Fibroblast of lung (primary cell): ENCODE measurements at places on chromosomes 2 and 18. TPM values are rescaled to one million over a fixed set of nuclear protein-coding genes. Genes with fewer than 3 reads are reported as not detected.

- DNase-seq = no peak
Measured at GRCh38 chr18:52437161-52437560, 97.2 kb downstream of the DCC start.

DNA sequence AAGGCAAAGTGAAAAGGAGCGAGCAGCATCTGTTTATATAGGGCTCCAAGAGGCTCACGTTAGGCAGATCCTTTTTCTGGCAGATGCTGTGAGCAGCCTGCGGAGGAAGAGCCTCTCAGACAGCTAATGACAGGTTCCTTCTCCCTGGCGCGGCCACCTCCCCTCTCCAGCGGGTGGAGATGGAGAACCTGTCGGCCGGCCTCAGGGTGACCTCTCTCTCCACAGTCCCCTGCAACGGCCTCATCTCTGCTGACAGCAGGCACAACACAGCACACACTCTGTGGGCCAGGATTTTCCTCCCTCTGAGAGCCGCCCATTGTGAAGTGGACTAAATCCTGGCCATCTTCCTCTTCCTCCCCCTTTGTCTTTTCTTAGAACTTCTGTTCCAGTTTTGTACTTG, 119.8 kb downstream of the PRKCE start:
- peak; percentile 51 for DNase-seq

The ZAP70 gene
- not detected in 2 replicates for total RNA-seq

DNA sequence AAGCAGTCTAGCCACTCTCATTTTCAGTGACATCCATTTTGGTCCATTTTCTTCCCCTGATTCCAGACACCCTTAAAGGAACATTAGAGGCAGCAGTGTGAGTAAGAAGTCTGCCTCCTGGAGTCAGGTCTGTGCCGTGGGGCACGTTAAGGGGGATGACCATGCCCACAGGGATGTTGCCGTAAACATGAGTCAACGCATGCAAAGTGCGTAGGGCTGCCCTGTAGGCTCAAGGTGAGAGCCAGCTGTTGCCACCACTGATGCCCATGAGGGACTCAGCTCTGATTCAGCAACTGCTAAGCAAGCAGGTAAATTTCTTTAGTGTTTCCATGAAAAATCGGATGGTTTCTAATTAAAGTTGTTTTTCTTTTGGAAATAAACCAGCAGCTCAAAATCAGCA, 61.4 kb upstream of the TFCP2L1 start:
- no peak for DNase-seq

The FAP gene
- 81.9 and 96.1 TPM in 2 replicates for total RNA-seq

The SEPTIN2 gene
- total RNA-seq = 326 and 403 TPM in 2 replicates

DNA sequence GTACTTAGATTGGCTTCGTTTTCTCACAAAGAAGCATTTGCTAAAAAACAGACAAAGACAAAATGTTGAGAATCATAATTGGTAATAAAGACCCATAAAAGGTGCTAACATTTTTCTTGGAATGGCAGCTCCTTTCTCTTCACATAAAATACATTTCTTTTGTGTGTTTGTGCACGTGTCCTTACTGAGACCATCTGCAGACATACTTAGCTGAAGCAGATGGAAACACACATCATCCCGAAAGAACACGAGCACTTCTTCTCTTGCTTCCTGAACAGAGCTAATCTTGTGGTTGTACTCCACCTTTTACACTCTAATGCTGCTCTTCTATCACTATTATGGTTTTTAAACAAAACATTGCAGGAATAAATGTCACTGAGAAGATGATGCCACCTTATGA, 142.5 kb downstream of the SPHKAP start:
- DNase-seq = no peak

The NIF3L1 gene
- 21.0 and 23.6 TPM in 2 replicates for total RNA-seq

DNA sequence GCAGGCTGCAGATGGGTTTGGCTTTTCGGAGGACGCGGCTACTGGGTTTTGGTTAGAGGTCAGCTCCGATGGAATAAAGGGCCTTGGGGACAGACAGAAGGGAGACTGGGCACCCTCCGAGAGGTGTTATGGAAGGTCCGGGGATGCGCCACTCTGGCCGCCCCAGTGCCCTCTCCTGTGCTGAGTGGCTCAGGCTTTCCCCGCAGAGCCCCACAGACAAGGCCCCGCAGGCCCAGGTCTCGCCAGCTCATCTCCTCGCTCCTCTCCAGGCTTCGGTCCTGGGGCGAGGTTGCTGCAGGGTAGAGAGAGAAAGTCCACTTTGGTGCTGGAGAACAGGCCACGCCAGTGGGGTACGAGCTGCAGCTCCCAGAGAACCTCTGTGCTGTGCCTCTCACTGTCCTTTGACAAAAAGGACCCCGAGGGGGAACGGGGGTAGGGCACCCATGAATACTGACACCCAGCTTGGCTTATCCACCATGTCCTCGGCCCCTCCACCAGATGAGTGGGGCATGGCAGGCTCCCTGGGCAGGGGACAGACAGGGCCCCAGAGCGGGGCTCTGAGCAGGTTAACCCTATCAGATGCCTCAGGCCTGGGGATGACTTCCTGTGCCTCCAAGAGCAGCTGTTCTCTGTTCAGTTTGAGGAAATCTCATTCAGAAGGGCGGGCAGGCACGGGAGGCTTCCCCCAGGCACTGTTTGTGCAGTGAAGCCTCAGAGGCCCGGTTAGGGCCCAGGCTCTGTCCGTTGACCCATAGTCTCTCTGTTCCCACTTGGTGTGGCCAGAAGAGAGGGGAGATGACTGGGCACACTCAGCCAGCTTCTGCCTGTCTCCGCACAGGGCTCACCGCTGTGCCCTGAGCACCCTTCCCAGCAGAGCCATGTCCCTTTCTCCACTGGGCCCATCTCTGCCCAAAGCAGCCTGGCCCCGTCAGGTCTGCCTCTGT, 15.7 kb upstream of the CNNM3 start:
- no peak for DNase-seq

DNA sequence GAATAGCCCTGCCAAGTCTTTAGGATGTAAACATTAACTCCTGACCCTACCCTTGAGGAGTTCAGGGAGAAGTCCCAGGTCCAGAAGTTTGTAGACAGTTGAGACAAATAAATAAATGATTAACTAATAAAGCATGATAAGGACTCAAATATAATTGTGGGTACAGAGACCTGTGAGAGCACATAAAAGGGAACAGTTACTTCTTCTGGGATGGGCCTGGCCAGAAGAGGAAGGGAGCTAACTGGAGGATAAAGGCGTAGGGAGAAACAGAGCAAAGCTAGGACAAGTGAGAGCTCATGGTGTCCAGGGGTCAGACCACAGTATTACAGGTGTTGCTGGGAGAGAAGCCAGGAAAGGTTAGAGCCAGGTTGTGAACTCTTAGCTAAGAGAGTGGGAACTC, 3.0 kb downstream of the LCLAT1 start:
- DNase-seq = no peak

The SERPINB5 gene
- total RNA-seq = not detected in 2 replicates

DNA sequence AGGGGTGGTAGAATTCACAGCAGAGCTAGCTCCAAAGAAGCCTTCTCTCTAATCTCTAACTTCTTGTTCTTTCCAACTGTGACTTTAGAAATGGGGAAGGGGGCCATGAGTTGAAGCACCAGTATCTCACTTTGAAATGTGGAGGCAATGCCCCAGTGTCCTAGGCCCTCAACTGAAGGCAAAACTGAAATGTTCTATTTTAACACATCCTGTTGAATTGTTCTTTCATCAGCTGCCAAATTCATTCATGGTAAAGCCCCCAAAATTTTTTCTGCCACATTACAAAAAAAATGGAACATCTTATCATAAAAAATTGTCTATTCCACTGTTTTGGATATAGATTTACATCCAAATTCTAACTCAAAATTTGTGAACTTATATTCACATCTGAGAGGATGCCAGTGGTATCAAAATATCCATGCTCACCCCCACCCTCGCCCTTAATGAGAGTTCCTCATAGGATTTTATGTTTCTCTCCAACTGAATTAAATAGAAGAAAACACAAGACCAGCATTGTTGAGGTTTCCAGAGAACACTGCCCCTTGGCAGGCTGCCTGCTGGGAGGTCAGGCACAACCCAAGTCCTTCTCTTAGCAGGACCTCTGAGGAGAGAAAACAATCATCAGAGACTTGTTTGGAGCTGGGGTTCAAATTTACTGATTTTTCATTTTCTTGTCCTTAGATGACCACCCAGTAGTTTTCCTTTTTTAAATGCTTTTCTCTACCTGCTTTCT, 147.4 kb upstream of the PGAP1 start:
- peak; percentile 62 for DNase-seq

DNA sequence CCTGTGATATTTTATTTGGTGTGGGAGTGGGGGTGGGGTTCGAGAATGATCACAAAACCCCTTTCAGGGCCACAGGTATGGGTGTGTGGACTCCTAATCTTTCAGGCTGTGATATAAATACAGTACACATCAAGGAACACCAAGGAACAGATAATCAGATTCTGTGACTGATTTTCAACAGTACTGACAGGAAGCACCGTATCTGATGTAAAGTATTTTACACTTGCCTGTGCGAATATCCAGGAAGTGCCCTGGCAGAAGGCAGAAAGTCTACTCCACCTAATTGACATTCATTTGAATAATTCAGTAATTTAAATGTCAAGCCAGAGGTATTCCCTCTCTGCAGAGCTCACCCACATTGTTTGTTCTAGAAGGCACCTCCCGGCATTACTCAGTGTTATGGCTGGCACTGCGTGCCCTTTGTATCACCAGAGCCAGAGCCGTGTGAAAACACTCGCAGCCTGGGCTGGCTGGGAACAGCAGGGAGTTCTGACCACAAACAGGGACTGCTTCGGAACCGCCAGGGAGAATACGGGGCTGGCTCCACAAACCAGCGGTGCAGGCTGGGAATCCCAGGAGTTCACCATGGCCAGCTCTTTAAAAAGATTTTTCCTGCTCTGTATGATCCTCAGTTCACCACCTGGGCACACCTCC, 91.8 kb downstream of the ACVR1 start:
- DNase-seq = peak; percentile 84
